Sigmoid colon (tissue), 7 donors: ENCODE measurements at places on chromosomes 3 and 15.
A peak's percentile ranks its signal among the peaks of the same experiment; 100 is the strongest.

DNA sequence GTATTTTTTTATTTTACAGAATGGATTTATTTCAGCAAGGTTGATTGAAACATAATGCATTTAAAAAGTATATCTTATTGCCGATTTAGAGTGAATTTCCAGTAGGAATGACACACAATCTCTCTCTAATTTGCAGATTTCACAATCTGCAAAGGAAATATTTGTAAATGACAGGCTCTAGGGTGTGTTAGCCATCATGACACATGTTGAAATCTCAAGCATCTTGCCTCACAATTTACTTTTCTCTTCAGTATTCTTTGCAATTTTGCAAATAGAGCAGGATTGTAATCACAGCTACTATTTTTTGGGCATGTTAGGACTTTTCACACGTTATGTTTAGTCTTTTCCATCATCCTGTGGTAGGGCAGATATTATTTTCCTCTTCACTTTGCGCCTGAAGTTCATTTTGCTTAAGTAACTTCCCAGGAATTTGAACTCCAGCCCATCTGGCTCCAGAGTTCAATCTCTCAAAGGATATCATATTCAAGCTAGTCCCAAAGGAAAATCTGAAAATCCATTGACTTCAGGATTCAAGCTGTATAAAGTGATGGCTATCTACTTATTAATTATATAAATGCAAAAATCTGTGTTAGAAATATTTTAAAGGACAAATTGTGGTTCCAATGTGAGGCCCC is 55.4 kb downstream of the ATP13A4 start:
- no peak for DNase-seq
- no peaks in the 10 kb centered on the region for H3K4me1 ChIP-seq
- no peaks in the 10 kb centered on the region for H3K36me3 ChIP-seq
- H3K27me3 ChIP-seq = no peaks in the 10 kb centered on the region
- H3K4me3 ChIP-seq = no peak overlapping the region

- no peak overlapping the region for H3K27ac ChIP-seq
- H3K4me1 ChIP-seq = no peaks in the 10 kb centered on the region
- no peak for DNase-seq
- no peaks in the 10 kb centered on the region for H3K27me3 ChIP-seq
- H3K36me3 ChIP-seq = no peaks in the 10 kb centered on the region
Measured at GRCh38 chr15:85362436-85363081, 17.8 kb upstream of the AKAP13 start.

DNA sequence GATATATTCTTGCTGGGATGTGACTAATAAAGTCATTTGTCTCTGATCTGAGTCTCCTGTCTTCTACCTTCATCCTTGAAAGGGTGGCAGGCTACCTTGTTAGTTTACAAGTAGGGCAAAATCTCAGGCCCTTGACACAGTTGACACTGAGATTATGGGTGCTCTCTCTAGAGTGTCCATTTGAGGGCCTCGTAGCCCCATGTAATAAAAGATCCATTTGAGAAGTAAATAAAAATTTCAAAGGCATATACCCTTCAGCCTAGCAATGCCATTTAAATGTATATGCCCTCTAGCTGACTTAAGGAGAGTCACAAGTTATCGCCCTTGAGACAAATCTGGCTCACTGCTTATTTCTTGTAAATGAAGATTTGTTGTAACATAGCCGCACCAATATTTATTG is 98.6 kb downstream of the TCF12 start:
- no peaks in the 10 kb centered on the region for H3K27me3 ChIP-seq
- H3K36me3 ChIP-seq = no peaks in the 10 kb centered on the region
- DNase-seq = no peak
- no peak overlapping the region for H3K27ac ChIP-seq
- peaks cover 27% of the 10 kb centered on the region for H3K4me1 ChIP-seq

- no peaks in the 10 kb centered on the region for H3K36me3 ChIP-seq
- DNase-seq = no peak
- H3K4me3 ChIP-seq = no peak overlapping the region
- H3K4me1 ChIP-seq = no peaks in the 10 kb centered on the region
Measured at GRCh38 chr15:85832394-85832793, 37.7 kb upstream of the KLHL25 start.

DNA sequence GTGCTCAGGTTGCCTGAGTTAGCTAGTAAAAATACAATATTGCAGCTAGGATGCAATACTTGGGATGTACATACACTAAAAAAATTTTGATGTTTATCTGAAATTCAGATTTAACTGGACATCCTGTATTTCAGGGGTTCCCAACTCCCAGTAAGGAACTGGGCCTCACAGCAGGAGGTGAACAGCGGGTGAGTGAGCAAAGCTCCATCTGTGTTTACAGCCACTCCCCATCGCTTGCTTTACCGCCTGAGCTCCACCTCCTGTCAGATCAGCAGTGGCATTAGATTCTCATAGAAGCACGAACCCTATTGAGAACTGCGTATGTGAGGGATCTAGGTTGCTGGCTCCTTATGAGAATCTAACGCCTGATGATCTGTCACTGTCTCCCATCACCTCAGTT is 285.1 kb upstream of the PROK2 start:
- DNase-seq = no peak
- no peaks in the 10 kb centered on the region for H3K36me3 ChIP-seq
- no peak overlapping the region for H3K4me3 ChIP-seq
- no peaks in the 10 kb centered on the region for H3K27me3 ChIP-seq

- no peaks in the 10 kb centered on the region for H3K4me1 ChIP-seq
- H3K27me3 ChIP-seq = no peaks in the 10 kb centered on the region
- H3K36me3 ChIP-seq = no peaks in the 10 kb centered on the region
- no peak overlapping the region for H3K4me3 ChIP-seq
Measured at GRCh38 chr15:27482287-27482686, 511.3 kb downstream of the GABRG3 start.

DNA sequence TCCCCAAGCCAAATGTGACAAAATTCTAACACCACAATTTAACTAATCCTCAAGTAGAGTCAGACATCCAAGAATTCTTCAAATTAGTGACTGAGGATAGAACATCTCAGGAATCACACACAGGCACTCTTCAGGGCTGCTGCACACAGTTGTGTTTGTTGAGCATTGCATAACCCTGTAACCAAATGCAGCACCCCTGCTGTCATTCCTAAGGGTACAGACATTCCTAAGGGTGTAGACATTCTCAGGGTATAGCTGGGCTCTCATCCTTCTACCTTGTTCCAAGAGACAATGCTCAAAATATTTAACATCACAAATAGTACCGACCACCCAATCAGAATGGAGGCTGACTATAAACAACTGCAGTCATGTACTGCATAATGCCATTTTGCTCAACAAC is 107.1 kb upstream of the UBE2E2 start:
- no peak for DNase-seq
- no peaks in the 10 kb centered on the region for H3K27me3 ChIP-seq
- H3K4me1 ChIP-seq = no peaks in the 10 kb centered on the region
- no peak overlapping the region for H3K27ac ChIP-seq
- H3K36me3 ChIP-seq = no peaks in the 10 kb centered on the region

- DNase-seq = no peak
- no peaks in the 10 kb centered on the region for H3K4me1 ChIP-seq
- H3K36me3 ChIP-seq = no peaks in the 10 kb centered on the region
- H3K27me3 ChIP-seq = no peaks in the 10 kb centered on the region
- H3K27ac ChIP-seq = no peak overlapping the region
- H3K4me3 ChIP-seq = no peak overlapping the region
Measured at GRCh38 chr15:51232581-51232980, 105.8 kb downstream of the CYP19A1 start.

DNA sequence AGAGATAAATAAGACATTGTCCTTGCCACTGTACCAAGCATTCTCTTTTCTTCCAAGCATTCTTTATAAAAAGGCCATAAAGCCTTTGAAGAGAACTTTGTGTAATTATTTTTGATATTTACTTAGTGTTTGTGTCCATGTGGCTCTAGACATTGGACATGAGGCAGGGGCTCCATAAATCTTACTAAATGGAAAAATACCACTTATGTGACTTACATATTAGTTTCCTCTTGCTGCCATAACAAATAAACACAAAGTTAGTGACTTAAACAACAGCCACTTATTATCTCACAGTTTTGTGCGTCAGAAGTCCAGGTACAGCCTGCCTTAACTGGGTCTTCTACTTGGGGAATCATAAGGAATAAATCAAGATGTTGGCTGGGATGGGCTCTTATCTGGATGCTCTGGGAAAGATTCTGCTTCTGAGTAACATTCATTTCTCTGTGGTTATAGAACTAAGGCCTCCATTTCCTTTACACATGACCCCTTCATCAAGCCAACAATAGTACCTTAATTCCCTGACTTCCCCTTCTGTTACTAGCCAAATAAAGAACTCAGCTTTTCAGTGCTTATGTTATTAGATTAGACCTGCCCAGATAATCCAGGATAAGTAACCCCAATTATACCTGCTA is 59.9 kb upstream of the COL8A1 start:
- H3K4me1 ChIP-seq = no peaks in the 10 kb centered on the region
- no peaks in the 10 kb centered on the region for H3K36me3 ChIP-seq
- H3K27me3 ChIP-seq = no peaks in the 10 kb centered on the region
- no peak overlapping the region for H3K27ac ChIP-seq

DNA sequence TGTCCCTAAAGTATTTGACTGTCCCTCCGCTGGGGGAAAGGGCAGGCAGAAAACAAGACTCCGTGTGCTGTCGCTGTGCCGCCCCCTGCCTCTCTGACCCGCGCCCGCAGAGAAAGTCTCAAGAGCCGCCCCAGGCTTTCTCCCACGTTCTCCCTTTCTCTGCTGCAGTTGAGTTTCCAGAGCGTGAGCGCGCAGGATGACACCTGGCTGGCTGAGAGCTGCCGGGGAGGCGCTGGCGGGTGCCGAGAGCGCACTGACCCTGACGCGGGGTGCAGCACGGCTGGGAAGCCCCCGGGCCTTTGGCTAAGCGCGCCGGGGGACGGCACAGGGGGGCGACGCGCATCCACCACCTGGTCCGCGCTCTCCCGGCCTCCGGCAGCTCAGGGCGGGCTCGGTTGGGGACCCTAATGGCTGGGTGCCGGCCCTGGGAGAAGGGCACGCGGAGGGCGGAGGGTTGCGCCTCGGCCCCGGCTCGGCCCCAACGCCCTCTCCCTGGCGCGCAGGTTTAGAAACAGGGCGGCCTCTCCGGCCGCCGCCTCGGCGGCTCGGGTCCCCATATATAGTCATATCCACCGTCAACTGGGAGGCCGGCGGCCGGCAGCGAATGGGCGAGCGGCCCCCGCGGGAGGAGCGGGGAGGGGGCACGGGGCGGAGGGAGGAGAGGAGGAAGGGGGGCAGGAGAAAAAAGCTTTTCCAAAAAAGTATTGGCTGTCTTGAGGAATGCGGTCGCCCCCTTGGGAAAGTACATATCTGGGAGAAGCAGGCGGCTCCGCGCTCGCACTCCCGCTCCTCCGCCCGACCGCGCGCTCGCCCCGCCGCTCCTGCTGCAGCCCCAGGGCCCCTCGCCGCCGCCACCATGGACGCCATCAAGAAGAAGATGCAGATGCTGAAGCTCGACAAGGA is at the start of gene TPM1:
TPM1 (plus strand) TSS at position 774 of the 903 bp plus-strand sequence; CDS start at position 857, 83 bp downstream.
- peak; percentile 97 for DNase-seq
- peak within 1 kb of the TSS; percentile 86 for H3K4me3 ChIP-seq
- H3K27me3 ChIP-seq = no peaks in the 10 kb centered on the region
- H3K27ac ChIP-seq = peak within 1 kb of the TSS; percentile 99
- H3K36me3 ChIP-seq = peaks cover 12% of the 10 kb centered on the region
